ENCODE measurements at places on chromosomes 12 and 14. TPM values are rescaled to one million over a fixed set of nuclear protein-coding genes. Genes with fewer than 3 reads are reported as not detected.

TESPA1 gene
- total RNA-seq, result 3.2 TPM

CMTM5 gene
- not detected for total RNA-seq

A2M gene
- 2,199 TPM for total RNA-seq

PRH2 gene
- 0.42 TPM for total RNA-seq

NUMB gene
- 45.8 TPM for total RNA-seq

LRRIQ1 gene
- total RNA-seq, result 0.05 TPM

BMAL2 gene
- total RNA-seq, result 1.7 TPM

MYO1H gene
- total RNA-seq, result not detected

ITPK1 gene
- total RNA-seq, result 41.2 TPM

ADGRD1 gene
- total RNA-seq, result 7.1 TPM

Data from liver (tissue), 10 donors.